ENCODE measurements at places on chromosomes 1 and 21.

DNA sequence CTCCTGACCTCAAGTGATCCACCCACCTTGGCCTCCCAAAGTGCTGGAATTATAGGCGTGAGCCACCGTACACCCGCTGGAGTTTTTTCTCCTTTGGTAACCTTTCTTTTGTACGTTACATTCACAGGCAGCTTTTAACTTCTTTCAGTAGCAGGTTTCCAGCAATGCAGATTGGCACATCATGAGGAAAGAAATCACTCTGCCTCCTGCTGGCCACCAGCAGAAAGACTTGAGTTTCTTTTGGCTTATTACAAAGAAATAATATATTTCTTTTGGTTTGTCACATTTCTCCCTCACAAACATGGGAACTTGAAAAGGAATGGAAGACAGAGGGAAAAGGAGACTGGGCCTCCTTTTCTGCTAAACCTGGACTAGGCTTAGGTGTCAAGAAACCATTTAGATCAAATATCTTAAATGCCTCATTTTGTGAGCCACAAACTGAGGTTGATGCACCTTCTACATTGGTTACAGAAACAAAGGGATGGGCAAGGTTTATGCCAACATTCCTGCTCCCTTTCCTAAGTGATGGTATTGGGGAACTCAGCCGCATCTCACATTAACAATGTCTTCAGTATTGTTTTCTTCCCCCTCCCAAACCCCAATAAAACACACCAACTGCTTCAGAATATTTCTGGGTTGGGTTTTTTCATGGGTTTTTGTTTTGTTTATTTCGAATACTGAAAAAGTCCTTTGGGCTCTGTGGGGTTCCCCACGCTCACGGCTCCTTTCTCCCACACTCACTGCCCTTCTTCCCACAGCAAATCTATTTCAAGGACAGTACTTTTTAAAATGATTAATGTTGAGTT lies 7.7 kb downstream of the ENSA start:
- DNase-seq = peak; percentile 7

GRCh38 chr1:196577386-196577785 lies 30.9 kb downstream of the KCNT2 start:
- no peak for DNase-seq

GRCh38 chr1:18642278-18643095 lies 11.8 kb downstream of the PAX7 start:
- DNase-seq = no peak

- DNase-seq = no peak
Measured at GRCh38 chr1:202023001-202023433, 12.6 kb downstream of the ELF3 start.

- DNase-seq = no peak
Measured at GRCh38 chr1:40774266-40774998, 9.2 kb upstream of the KCNQ4 start.

GRCh38 chr1:46442317-46443161 lies 47.1 kb upstream of the DMBX1 start:
- peak; percentile 57 for DNase-seq

DNA sequence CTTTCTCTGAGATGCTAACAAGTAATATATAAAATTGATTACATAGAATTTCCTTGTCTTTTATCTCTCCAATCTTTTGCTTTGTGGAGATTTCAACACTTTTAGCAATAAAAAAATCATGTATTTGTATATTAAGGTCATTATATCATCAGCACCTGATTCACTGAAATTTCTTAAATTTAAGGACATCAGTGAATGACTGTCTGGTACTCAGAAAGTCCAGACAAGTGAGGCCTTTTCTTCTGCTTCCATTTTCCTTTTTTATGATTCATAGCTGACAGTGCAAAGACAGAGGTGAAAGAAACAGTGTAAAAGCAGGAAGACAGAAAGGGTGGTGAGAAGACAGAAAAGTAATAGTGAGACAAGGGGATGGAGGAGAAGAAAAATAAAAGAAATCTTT lies 54.6 kb downstream of the FASLG start:
- no peak for DNase-seq

All from hippocampal formation (tissue), 2 donors.